Stimulated activated CD8-positive, alpha-beta memory T cell treated with anti-CD3 and anti-CD28 coated beads, Interleukin-4, amount 100 ng/mL, for 24 hours (primary cell): ENCODE measurements at places on chromosomes 1 and 21.

- no peak for DNase-seq
These were observed 20.8 kb downstream of the CNST start for GRCh38 chr1:246587032-246587431.

DNA sequence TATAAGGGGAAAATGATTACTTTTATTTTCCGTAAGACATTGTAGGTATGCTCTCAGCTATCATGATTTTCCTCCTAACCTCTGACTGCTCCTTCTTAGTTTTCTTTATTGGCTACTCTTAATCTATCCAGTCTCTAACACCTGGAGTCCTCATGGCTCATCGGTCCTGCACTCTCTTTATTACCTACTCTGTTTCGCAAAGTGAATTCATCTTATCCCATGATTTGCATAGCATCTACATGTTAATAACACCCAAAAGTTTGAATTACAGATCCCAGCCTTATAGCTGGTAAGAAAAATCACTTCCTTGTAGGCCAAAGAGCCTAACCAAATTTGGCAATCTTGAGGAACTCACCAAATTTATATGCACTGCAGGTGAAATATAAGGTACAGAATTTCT lies 136.3 kb downstream of the CDC42BPA start:
- no peak for DNase-seq

DNA sequence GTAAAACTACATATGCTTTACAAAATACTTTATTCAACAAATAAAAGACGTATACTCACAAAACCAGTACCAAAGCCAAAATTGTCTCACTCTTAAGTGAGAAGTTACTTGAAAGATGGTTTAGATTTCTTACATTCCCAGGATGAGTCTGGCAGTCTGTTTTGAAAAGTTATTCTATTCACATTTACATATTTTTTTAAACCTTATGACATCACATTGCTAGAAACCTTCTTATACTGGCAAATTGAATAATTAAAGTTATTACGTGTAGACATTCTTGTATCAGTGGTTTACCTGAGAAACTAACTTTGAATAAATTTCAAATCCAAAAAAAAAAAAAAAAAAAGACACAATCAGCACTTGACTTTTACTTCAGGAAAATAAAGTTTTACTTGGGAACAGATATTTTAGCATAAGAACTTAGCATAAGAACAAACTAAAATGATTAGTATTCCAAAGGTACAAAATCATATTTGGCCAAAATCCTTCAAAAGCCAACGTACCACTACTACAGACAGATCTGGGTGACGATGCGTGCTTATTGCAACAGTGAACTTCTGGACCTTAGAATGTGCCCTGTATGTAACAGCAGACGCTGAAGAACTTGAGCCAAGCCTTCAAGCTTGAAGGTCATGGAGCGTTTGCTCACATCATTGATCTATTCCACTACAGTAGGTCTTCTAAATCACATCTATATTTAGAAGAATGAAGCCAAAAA lies 2.5 kb downstream of the CDC42BPA start:
- DNase-seq, result no peak

DNA sequence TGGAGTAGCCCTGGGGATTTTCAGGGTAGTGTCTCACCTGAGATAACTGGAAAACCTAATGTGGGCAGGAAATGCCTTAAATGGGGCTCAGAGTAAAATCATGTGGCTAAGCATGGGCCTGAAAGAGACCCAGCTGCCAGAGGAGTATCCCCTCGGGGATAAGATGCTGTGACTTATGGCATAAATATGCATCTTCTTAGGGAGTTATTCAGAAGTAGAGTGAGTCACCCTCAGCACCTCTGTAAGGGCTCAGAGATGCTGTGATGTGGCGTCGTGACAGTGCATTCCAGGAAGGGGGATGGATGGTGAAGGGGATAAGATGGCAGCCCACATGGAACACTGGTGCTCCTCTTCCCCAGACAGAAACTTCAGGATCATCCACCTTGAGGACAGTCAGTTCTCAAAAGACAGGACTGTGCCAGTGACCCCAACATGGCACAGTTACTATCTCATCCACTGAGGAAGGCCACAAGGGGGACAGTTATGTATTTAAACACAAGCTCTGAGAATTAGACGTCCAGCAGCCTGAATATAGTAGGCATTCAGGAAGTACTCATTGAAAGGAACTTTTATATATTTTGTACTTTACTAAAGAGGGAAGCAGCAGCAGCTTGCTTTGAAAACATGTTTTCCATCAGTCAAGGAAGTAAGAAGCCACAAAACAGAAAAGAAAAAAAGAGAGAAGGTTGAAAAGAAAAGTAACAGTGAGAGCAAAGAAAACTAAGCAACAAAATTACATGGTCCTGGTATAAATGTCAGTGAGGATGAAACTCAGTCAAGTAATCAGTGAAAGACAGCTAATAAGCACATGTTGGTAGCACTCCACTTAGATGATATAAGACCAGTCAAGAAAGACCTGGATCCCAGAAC lies 8.3 kb downstream of the IL24 start:
- DNase-seq, result no peak

DNA sequence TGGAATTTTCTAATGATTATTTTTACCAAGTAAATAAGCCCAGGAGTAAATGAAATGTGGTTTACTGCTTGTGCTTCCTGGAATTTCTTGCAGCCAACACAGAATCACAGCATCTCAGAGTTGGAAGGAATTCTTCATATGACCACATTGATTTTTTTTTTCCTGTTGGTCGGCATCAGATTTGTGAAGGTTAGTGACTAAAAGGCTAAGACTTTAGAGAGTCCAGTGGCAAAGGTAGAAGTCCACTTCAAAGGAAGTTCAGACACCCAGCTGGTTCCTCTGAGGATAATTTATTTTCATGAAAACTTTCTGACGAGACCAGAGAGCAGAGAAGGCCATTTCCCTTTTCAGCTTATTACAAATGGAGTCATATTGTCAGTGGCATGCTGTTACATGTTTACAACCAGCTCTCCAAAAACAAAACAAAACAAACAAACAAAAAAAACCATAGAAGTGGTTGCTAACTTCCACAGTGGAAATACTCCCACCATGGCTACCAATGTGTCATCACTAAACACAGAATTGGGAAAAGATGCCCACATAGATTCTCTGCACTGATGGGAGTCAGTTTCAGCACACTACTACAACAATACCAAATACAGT lies 77.2 kb upstream of the CDC42BPA start:
- no peak for DNase-seq

- no peak for DNase-seq
These were observed 67.3 kb downstream of the URB2 start for GRCh38 chr1:229693129-229693900.

DNA sequence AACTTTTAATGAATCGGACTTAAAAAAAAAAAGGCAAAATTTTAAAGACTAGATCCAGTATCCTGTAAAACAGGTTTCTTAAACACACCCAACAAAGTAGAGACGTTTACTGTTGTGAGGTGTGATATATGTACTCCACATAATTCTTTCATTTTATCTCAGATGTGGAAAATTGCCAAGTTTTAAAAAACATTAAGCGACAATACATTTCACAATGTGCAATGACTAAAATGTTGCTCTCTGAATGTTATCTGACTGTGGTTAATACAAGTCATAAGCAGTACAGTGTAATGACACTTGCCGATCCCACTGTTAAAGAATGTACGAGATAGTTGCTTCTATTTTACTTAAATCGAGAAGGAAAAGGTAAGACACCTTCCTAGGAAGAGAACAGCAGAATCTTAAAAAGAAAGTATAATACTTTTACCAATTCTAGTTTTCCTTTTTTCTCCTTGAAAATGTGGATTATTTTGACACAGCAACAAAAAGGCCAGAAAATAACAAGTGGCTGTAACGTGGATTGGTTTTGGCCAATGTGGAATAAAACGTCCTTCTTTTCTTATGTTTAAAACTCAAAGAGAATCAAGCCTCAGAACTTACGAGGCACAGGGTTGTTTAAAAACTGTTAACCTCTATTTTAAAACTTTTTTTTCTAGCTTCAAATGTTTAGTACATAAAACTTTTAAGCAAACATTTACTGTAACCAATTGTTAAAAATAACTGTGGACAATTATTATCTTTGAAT lies 51.4 kb downstream of the TP53BP2 start:
- DNase-seq, result no peak

DNA sequence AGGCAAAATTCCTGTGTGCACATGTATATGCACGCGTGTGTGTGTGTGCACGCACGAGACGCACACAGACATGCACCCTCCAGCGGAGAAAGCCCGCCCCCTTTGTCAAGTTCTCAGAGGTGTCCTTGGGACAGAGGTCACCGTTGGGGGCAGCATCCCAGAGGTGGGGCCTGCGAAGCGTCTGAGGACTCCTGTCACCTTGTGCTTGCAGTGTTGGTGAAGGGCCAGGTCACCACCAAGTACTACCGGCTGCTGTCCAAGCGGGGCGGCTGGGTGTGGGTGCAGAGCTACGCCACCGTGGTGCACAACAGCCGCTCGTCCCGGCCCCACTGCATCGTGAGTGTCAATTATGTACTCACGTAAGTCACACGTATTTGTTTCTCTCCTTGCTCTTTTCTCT lies 42.6 kb downstream of the SIM2 start:
- no peak for DNase-seq

- no peak for DNase-seq
These were observed 107.1 kb downstream of the PLPPR4 start for GRCh38 chr1:99371413-99371812.

DNA sequence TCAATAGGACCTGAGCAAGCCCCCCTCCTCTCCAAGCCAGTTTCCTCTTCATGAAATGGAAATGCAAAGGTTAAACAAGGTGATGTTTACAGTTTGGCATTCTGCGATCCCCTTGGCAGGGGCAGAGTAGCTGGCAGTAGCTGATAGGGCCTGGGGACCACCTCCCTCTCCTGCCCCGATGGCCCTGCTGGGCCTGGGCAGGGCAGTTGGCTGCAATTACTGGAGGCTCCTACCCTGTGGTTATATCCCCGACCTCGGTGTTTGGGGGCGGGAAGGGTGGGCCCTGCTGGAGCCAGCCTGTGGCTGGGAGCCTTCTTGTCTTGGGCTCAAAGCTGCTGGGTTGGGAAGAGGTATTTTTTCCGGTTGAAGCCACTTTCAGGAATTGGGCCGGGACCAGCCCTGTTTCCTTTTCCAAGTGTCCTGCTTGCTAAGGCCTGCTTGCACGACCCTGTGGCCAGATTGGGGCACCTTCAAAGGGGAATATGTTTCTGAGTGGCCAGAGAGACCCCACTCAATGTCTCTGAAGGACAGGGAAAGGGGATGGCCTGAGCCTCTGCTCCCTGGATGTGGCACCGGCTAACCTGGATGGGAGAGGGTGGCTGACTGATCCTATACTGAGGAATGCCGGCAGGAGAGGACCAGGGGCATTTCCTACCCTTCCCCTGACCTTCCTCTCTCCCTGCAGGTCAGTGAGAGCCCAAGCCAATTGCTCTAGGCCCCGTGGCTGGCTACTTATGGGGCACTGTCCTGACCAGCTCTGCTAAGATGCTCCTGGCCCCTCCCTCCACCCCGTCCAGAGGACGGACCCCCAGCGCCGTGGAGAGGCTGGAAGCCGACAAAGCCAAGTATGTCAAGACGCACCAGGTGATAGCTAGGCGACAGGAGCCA lies 1.9 kb downstream of the FAM110D start:
- no peak for DNase-seq

DNA sequence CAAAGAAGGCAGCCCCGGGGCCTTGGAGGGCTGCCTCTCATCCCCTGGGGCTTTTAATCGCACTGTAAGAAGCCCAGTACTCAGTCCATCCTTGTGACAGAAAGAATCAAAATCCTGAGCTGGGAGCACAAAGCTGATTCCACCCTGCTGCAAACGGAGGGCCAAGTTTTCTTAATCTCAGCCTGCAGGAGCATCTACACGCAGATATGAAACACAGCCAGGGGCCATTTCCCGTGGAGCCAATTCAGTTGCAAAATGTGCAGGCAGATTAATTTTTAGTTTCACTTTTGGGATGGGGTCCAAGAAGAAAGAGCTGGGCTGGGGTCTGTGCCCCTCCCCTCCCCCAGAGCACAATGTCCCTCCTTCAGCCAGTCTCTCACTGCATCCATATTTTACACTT lies 4.4 kb downstream of the LYPD8 start:
- no peak for DNase-seq

DNA sequence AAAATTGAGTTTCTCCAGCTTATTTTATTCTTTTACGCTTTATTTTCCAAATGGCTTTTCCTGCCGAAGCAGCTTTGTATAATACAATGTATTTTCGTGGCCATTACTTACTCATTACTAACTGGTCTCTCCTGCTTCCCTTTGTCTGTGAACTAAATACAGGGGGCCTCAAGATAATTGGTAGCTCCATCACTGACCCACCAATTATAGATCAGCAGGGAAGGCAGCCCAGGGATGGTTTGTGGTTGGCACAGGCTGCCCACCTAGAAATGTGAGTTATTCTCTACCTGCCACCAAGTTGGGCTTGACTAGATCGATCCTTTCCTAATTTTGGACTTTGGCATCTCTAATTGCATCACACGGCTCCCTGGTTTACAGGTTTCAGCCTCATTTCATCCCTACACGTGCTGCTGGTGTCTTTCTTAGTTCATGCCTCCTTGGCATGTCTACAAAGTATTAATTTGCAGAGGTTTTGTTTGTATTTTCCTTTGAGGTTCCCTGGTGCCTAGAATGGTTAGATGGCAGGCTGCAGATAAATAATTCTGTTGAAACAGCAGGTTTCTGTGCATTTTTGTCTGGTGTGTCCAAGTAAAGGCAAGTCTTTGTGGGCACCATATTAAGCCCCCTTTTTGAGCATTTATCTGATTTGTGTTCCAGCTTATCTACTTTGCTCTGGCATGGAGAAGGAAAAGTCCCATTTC lies 35.2 kb downstream of the PEX14 start:
- no peak for DNase-seq

- DNase-seq, result no peak
These were observed 7.0 kb upstream of the TRIM45 start for GRCh38 chr1:117128323-117129079.

DNA sequence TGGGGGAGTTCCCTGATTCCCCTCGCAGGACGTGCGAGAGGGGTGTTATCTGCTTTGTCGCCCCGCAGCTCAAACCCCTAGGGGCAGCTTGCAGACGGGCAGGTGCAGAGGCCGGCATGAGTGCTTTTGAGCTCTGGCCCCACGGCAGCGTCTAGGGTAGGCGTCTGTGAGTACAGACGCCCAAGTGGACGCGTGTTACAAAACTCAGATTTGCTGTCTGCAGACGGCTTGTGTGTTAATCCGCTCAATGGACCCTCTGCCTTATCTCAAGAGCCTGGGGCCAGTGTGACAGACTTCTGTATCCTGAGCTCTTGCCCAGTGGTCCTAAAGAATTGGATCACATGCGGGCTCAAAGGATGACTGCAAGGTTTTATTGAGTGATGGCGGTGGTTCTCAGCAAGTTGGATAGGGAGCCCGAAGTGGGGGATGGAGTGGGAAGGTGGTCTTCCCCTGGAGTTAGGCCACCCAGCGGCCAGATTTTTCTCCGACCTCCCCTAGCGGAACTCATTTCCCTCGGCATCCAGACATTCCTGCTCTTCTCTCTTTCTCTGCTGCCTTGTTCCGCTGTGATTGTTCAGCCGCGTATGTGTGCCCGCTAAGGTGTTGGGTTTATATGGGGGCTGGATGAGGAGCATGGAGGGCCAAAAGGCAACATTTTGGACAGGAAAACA lies 9.4 kb downstream of the CFHR4 start:
- DNase-seq, result no peak

DNA sequence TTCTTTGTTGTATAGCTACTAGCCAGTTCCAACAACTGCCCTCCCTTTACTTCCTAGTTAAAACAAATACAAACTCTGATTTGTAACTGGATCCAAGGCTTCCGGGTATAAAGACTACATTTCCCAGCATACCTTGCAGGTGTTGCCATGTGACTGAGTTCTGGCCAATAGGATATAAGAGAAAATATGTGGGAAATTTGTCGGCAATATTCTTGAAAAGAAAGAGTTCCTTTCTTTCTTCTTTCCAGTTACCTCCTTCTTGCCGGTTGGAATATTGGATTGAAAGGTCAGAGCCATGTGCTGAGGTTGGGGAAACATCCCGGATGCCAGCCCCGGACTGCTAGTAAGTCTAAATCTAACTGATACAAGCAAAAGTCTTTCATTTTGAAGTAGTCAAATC lies 23.0 kb upstream of the ZBTB40 start:
- DNase-seq, result no peak
